ENCODE measurements at places on chromosomes 2 and 18.

DNA sequence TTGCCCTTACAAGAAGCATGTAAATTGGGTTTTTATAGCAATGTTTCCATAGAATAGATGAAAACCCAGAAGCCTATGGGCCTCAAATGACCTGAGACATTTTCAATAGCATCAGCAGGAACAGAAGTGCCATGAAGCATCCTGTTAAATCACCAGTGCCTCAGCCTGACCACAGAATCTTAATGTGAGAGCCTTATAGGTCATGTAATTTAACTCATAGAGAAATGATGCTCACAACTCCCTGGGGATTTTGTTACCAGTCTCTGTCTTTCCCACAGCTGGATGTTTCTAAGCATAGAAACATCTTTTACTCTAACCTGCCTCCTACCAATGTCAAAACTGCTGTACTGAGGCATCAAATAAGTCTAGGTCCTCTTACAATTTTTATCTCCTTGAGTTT lies 295.8 kb upstream of the ACVR2A start:
- DNase-seq, result no peak

- peak; percentile 37 for DNase-seq
Measured at GRCh38 chr18:74540652-74541421, 6.5 kb downstream of the CNDP1 start.

DNA sequence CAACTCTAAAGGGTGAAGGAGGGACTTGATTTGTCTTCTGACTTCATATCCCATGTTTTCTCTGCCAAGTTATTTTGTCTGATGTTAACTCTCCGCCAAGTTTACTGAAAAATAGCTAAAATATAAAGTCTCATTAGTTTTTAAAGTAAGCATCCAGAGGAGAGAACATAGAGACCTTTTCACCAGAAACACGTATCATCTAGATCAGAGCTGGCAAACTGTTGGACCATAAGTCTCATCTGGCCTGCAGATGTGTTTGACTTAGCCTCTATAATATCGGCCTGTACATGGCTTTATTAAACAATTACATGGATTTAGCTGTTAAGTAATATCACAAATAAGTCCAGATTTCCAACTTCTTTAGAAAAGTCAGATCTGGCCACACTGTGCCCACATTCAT lies 182.6 kb downstream of the PLCL1 start:
- DNase-seq, result no peak

- peak; percentile 99 for DNase-seq
Measured at GRCh38 chr2:64144057-64145013, at the start of gene PELI1. Gene PELI1, minus strand, starts transcription at chr2:64144420. Its CDS starts 36,110 bp downstream, at chr2:64108310.

DNA sequence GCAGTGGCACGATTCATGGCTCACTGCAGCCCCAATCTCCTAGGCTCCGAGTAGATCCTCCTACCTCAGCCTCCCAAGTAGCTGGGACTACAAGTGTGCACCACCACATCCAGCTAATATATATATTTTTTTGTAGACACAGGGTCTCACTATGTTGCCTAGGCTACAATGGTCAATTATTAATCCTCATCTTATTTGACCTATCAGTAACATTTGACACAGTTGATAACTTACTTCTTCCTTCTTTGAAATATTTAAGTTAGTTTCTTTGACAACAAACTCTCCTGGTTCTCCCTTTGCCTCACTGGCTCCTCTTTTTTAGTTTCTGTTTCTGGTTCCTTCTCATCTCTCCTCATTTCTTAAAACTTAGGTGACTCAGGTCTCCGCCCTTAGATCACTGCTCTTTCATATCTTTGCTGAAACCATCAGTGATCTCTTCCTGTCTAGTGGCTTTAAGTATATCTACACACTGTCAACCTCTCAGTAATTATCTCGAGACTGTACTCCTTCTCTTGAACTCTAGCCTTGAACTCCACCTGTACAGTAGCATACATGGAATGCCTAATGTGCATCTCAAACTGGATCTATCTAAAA lies 11.5 kb downstream of the PGAP1 start:
- DNase-seq, result no peak

GRCh38 chr2:55134316-55134706 lies 84.1 kb upstream of the RTN4 start:
- DNase-seq, result no peak

GRCh38 chr2:85341269-85342029 lies 12.9 kb downstream of the RETSAT start:
- no peak for DNase-seq

DNA sequence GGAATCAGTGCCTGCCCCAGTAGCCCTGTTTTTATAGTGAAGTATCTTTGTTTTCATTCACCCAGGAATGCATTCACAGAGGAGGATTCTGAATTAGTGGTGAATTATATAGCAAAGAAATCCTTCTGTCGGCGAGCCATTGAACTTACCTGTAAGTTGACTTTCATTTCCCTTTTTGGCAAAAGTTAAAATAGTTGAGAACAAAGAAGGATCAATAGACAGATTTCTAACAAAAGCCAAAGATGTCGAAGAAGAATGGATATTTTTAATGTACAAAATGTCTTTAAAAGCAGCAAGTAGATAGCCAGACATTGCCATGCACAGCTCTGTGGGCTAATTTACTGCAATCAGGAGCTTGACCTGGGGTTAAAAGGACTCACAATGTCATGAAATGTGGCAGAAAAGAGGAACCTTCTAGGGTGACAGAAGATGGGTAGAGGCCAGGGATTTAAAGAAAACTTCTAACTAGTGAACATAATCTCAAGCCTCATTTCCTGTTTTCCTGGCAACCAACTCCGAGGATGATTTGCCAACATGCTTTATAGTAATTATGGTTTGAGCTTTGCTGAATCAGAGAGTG lies 53.8 kb upstream of the TMEM87B start:
- DNase-seq, result no peak

DNA sequence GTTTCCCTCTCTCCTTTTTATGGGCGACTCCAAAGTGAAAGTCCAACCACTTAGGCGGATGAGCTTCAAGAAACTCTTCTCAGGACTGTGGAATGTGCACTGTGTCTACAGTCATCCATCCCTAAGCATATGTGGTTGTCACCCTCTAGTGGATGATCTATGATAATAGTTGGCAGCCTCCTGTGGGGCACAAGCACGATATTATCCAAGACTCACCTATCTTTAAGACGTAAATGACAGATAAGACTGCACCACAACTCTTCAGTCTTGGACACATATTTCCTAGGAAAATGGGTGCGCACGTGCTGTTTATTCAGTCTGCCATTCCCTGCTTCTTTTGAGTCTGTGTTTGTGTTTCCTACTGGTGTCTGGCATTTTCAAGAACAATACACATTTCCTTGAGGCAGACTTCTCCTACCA lies 145.5 kb upstream of the CTAGE1 start:
- peak; percentile 56 for DNase-seq

- no peak for DNase-seq
Measured at GRCh38 chr2:216545359-216545758, 46.7 kb downstream of the RPL37A start.

- peak; percentile 56 for DNase-seq
Measured at GRCh38 chr2:136693966-136694365, 71.4 kb upstream of the THSD7B start.
